Activated naive CD4-positive, alpha-beta T cell treated with anti-CD3 and anti-CD28 coated beads for 36 hours (primary cell): ENCODE measurements at places on chromosomes 1 and 21. TPM values are rescaled to one million over a fixed set of nuclear protein-coding genes. Genes with fewer than 3 reads are reported as not detected.

DNA sequence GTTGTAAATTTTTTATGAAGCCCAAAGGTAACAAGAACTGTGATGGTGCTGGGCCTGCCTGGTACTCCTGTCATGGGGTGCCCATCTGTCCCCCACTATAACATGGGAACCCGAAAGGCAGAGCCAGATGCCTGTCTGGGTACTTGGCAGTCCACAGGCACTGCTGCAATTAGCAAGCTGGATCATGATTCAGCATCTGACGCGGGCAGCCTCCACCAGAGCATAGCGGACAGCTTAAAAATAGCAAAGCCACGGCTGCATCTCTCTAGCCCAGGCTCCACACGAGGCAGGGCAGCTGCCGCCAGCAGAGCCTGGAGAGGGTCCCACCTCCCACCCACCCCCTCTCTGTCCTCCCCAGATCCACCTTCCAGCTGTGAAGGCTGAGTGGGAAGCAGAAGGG is 22.9 kb downstream of the SUSD4 start:
- DNase-seq = no peak

- no peak for DNase-seq
Observed at GRCh38 chr1:174060090-174060489, 37.9 kb upstream of the RC3H1 start.

DNA sequence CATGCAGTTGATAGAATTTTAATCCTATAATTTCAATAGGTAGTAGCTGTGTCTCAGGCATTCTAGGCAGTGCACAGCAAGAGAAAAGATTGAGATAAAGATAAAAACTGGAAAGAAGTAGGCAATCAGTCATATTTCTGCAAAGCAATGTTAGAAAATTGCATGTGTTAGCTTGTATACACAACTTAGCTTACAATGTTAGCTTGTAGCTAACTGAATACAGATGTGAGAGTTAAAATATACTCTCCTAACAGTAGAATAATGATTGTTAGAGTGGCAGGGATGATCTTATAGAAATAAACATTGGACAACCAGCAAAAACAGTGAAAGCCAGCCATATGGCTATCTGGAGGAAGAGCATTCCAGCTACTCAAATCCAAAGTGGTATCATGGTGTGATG is 29.0 kb downstream of the PTPRC start:
- DNase-seq = no peak

GRCh38 chr21:39984286-39984991 is 117.2 kb downstream of the PCP4 start:
- DNase-seq = no peak

DNA sequence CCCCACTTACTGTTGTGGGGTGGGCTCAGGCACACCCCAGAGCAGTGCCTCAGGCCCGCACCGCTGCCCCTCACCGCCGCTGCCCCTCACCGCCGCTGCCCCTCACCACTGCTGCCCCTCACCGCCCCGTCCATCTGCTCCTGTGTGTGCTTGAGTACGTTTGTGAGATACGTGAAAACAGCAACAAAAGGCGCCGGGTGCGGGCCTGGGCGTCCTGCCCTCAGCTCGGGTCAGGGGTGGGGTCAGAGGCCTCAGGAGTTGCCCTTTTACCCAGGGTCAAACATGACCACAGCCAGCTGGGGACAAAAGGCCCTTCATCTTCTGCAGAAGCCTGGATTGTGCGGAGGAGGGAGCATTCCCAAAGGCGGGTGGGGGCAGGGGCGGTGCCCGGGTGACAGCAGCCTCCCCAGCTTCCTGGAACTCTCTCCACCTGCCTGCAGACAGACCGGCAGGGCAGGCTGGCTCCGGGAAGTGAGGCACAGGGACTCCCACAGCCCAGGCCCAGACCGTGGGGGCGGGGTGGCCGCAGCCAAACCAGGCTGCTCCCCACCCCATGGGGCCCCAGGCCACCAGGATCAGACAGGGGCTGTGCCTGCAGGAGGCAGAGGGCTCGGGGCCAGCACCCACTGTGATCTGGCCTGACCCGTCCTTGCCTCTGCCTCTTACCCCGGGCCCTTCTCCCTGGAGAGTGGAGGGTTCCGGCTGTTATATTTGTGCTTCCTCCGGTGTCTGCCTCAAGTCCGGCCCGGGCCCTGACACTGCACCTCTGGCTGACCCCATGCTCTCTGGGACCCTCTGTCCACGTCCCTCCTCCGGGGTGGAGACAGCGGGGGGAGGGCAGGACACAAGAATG is 2.3 kb upstream of the VWA1 start:
- DNase-seq = peak; percentile 24

GRCh38 chr1:153959454-153959853 is 1.0 kb upstream of the CRTC2 start:
- DNase-seq = no peak

DNA sequence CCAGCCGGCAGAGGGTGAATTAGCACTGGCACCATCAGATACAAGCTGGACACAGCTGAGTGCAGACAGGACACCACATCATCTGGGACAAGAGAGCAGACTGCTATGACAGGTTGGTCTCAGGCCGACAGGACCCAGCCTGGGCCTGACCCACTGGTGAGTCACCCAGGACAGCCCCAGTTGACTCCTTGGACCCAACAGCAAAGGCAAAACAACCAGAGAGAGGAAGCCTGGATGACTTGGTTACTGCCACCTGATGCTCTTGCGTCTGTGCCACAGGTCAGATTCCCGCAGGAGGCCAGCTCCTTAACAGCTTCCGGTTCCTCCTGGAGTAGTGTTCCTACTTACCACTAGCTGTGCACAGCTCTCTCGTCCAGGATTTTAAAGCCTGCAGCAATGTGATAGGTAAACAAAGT is 18.5 kb downstream of the CCN1 start:
- DNase-seq = no peak

- no peak for DNase-seq
Observed at GRCh38 chr1:30129001-30129408, 594.4 kb downstream of the MATN1 start.

DNA sequence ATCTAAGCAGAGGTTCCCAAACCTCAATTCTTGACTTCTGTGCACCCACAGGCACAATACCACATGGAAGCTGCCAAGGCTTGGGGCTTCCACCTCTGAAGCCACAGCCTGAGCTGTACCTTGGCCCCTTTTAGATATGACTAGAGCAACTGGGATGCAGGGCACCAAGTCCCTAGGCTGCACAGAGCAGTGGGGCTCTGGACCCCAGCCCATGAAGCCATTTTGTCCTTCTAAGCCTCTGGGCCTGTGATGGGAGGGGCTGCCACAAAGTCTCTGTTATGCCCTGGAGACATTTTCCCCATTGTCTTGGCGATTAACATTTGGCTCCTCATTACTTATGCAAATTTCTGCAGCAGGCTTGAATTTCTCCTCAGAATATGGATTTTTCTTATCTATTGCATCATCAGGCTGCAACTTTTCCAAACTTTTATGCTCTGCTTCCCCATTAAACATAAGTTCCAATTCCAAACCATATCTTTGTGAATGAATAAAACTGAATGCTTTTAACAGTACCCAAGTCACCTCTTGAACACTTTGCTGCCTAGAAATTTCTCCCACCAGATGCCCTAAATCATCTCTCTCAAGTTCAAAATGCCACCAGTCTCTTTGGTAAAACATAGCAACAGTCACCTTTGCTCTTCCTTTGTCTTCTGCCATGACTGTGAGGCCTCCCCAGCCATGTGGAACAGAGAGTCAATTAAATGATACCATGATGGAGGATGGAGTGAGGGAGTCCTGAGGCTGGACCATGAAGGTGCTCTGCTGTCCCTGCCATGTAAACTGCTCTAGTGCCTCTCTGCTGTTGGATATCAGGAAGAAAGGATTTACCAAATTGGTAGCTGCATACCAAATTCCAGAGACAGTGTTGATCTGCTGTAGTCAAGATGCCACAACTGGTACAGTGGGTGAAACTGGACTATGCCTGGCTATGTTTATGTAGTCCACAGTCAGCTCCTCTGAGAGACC is 37.6 kb downstream of the RUNX3 start:
- no peak for DNase-seq

The C4BPA gene
- not detected for total RNA-seq

The CADM3 gene
- total RNA-seq = not detected

The SPRR2F gene
- total RNA-seq = not detected

The OXCT2 gene
- 0.52 TPM for total RNA-seq

The PTGS2 gene
- total RNA-seq = 2.0 TPM

The MTFR1L gene
- 22.2 TPM for total RNA-seq

The TNFRSF4 gene
- total RNA-seq = 107 TPM

The C1orf226 gene
- 0.12 TPM for total RNA-seq

The ZNF695 gene
- 0.52 TPM for total RNA-seq

The FTCD gene
- total RNA-seq = not detected

The PROK1 gene
- total RNA-seq = not detected
